ENCODE measurements at places on chromosomes 6 and 20.

DNA sequence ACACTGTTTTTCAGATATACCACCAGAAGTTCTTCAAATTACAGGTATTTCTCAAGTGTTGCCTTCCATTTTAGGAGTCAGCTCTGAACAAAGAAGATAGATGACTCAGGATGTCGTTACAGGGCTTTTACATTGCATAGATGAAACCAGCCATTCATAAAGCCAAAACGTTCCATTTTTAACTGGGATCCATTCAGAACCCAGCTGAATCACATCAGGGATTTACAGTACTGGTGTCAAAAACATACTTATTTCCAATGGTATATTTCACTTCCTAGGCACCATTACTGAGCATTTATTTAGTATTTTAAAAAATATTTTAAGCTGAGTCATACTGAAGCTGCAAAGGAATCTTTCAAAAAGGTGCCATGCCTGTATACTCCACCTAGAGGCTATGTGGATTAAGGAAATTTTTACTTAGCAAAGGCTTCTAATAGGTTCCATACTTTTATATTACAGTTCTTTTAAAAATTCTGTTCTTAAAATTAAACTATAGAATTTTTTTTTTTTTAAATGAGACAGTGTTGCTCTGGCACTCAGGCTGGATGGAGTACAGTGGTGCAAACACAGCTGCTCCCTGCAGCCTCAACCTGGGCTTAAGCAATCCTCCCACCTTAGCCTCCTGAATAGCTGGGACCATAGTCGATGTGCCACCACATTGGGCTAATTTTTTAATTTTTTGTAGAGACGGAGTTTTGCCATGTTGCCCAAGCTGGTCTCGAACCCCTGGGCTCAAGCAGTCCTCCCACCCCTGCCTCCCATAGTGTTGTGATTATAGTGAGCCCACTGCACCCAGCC is 2.6 kb downstream of the ASF1A start:
- no peak for DNase-seq

DNA sequence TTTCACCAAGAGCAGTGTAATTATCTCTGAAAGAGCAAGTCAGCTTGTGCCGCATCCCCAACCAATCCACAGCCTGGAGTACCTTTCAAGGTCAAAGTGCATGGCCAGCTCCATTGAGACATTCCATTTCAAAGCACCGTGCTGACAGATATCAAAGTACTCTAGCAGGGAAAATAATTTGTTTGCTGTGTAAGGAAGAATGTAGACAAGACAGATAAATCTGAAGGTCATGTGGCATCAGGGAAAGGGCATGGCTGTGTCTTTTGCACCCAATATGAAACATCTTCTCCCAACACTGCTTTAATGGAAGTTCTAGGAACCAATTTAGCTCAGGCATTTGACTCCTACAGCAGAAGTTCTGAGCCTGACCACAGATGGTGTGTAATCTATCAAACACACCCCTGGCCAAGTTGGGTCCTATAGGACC is 242.7 kb upstream of the TAB2 start:
- no peak for DNase-seq

DNA sequence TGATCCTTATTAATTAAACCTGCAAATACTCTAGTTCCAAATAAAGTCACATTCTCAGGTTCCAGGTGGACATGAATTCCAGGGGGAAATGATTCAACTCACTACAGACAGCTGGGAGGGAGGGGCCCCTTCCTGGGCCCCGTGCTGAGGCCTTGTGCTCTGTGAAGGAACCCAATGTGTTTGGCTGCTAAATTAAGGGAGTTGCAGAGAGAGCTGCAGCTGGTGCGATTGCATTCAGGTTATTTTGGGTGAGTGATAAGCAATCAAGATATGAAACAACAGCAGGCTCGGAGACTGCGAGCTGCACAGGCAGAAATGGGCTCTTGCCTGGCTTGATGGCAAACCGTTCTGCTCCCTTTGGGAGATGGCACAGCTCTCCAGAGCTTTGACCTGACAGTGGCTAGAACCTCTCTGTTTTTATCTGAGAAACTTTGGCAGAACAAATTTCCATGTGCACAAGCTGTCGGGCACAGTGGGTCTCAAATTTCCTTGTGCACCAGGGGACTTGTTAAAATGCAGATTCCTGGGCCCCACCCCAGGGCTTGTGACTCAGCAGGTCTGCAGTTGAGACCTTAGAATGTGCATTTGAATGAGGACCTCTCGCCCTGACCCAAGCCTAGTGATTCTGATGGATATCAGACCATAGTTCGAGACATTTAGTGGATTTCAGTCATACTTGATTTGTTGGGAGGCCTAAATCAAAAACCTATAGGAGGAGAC is 9.8 kb downstream of the MAPK13 start:
- DNase-seq: no peak

- DNase-seq: no peak
Measured at GRCh38 chr20:54497931-54498718, 22.7 kb downstream of the DOK5 start.

GRCh38 chr20:3309226-3309625 is 70.2 kb upstream of the SLC4A11 start:
- no peak for DNase-seq

DNA sequence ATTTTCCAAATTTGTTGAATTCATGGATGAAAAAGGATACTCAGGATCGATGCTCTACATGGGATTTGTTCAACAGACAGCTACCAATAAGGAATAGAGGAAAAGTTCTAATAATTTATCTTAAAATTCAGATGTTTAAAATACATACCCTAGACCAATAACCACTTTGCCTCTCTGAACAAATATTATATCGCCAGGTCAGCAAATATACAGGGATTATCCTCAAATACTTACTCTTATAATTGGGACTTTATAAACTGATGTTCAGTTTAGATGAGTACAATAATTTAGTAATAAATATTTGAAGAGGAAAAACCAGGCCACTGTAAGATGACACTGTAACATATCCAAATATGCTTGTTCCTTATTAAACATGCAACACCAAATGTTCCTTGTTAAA is 268.7 kb downstream of the DOK5 start:
- DNase-seq: no peak

DNA sequence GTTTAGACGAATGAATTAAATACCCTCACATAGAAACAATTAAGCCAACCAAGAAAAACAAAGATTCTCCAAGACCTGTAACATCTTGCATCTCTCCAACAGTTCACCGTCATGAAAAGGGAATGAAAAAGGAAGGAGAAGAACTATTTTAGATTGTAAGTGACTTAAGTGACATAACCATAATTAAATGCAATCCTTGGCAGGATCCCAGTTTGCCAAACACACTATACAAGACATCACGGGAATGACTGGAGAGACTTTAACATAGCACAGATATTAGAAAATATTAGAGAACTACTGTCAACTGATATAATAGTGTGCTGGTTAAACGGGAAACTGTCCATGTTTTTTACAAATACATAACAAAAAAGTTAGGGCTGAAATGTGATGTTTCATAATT is 22.2 kb downstream of the EPB41L2 start:
- DNase-seq: no peak

GRCh38 chr6:22471132-22471690 is 98.2 kb upstream of the HDGFL1 start:
- no peak for DNase-seq

- DNase-seq: no peak
Measured at GRCh38 chr6:164243949-164244348, 829.4 kb downstream of the QKI start.

DNA sequence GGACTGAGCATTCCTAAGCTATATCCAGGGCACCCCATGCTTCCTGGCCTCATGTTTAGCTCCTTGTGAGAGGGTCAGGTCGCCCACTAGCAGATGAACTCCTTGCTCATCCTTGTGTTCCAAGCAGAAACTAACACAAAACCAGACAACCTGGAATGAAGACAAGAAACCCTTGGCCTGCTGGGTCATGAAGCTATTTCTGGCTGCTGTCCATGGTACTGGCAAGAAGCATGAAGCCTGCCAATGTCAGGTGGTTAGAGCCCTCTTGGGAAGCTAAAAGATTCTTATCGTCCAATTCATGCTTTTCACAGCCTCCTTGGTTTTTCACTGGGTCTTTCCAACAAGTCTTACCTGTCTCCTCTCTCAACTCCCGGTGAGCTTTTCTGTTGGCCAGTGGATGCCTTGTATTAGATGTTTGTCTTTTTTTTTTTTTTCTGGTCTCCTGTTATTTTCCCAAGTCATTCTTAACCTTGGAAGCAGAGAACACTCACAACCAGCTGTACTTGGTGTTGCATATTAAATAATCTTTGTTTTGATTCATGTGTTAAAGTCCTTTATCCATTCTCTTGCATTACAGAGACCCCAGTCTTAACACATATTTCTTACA is 180.3 kb downstream of the ANKRD60 start:
- no peak for DNase-seq

Data from activated CD4-positive, alpha-beta T cell treated with anti-CD3 and anti-CD28 coated beads for 48 hours (primary cell).